Activated CD8-positive, alpha-beta memory T cell treated with anti-CD3 and anti-CD28 coated beads for 24 hours (primary cell): ENCODE measurements at places on chromosomes 11 and 22.
A peak's percentile ranks its signal among the peaks of the same experiment; 100 is the strongest.

DNA sequence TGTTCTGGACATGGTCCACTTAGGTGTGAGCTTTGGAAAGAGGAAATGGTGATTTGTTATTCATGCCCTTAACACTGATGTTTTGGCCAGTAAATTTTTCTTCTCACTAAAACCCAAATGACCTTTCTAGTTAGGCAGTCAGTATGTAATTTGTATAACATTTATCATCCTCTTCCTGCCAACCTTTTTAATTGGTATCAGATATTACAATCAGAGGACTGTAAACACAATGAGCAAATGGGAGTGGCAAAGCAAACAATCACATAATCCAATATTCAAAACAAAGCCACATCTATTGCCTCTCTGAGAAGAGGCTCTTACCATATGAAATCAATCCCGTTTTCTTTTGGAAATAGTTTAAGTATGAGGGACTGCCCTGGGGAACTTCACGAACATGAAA lies 49.1 kb downstream of the BBOX1 start:
- DNase-seq: no peak

- no peak for DNase-seq
Measured at GRCh38 chr22:27252282-27253049, 549.1 kb downstream of the MN1 start.

DNA sequence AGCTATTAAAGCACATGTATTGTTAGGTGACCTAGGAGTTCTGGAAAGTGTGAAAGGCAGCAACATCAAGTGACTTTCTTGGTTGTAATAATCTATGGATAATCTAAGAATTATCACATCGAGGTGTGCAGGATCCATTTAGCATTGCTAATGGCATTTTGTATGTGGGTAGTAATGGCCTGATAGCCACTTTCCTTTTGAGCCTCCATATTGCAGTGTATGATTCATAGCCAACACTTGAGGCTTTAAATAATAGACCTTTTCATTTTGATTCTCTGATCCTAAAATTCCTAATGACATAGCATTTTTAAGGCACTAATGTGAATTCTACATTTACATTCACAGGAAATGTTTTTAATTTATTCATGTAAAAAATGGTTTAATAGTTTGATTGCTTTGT lies 759.4 kb downstream of the NELL1 start:
- no peak for DNase-seq

DNA sequence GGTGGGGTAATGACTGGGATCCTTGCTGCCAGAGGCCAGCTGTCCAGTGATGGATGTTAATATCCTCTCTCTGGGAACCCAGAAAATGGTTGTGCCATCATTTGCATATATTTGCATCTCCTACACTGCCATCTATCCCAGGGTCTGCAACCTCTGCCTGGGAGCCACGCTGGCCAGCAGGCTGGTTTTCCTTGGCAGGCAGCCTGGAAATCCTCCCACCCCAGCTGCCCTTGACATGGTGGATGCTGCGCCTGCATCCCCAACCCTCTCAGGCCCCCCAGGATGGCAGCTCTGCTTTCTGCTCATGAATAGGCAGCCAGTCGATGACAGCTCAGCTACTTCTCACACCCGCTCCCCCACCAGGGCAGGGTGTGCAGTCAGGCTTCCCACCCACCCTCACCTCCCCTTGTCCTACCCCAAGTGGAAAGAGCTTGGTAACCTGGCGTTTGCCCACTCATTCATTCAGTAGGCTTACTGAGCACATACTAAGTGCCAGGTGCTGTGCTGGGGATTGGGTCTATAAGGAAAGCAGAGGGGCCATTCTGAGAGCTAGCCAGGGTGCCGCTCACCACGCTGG lies 202.5 kb downstream of the TRIM29 start:
- no peak for DNase-seq

- DNase-seq: no peak
Measured at GRCh38 chr11:67400942-67401494, 640 bp downstream of the PPP1CA start.

DNA sequence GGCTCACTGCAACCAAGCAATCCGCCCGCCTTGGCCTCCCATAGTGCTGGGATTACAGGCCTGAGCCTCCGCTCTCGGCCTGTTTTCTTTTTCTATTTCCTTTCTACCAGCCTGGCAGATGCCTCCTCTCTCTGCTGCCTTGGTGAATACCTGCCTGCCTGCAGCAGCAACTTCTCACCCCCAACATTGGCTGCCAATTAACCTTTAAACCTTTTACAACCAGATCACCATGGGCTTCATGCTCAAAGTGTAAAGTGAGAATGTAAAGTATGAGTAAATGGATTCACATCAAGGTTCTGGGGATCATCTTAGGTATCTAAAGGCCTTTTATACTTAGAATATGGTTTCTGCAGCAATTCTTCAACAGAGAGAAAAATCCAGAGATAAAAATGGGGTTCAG lies 13.0 kb upstream of the FCHSD2 start:
- peak; percentile 49 for DNase-seq

DNA sequence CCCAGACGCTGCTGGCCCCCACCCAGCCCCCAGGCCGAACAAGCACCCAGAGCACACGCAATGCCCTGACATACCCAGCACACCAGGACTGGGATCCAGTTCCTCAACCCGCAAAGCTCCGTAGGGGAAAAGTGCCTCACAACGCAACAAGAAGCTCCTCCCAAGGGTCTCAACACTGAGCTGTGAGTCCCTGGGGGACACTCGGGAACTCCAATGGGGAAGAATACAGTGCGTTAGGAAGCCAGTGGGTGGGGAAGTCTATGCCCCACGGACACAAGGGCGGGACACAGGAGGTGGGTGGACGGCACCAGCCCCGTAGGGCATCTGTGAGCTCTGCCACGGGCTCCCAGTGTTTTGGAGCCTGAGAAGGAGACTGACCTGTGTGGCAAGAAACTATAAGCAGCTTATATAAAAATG lies 1.6 kb downstream of the DEAF1 start:
- no peak for DNase-seq

GRCh38 chr22:41030891-41031290 lies 61.5 kb upstream of the EP300 start:
- no peak for DNase-seq

DNA sequence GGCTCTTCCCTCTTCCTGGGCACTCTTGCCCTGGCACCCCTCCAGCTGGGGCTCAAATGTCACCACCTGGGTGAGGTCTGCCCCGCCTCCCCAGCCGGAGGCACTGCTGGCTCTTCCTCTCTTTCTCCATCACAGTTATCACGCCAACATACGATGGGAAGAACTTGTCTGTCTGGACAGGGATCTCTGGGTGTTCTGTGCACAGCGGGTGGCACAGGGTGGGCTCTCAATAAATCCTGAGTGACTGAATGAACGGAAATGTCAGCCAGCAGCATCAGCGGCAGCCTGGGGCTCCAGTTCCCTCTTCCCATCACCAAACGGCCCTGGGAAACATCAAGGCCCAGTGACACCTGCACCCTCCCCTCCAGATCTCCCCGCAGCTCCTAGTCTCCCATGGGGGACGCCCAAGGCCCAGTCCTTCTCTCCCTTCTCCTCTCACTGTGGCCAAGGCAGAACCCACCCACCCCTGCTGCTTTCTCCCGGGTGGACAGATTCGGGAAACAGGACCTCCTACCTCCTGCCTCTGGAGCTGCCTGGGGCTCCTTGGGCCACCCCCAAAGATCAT lies 440 bp upstream of the SLC25A45 start:
- DNase-seq: no peak

DNA sequence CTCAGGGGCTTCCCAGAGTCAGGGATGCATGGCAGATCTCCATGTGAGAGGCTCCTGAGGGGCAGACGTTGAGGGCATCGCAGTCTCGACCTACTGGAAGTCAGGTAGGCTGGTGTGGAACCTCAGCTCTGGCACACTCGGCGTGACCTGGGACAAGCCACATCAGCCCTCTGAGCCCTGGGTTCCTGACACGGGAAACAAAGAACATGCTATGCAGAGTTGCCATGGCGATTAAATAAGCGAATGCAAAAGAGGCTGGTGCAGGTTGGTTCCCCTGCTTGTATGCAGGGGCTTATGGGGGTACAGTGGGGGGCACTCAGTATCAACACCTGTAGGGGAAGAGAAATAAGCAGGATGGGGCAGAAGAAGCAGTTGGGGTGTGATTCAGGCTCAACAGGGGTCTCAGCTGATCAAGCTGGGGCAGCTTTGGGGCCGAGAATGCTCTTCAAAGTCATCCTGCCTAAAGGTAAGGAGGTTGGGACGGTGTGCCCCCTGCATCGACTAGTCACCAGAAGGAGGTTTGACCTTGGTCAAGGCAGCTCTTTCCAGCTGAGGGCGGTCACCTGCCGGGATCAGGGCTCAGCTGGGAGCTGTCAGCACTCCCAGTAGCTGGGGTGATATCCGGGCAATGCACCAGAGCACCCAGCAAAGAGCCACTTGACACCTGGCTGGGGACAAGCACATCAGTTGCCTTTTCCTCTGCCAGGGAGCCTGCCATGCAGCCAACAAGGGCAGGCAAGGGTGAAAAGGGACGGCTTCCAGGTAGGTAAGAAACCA lies 442.7 kb downstream of the MIAT start:
- no peak for DNase-seq

DNA sequence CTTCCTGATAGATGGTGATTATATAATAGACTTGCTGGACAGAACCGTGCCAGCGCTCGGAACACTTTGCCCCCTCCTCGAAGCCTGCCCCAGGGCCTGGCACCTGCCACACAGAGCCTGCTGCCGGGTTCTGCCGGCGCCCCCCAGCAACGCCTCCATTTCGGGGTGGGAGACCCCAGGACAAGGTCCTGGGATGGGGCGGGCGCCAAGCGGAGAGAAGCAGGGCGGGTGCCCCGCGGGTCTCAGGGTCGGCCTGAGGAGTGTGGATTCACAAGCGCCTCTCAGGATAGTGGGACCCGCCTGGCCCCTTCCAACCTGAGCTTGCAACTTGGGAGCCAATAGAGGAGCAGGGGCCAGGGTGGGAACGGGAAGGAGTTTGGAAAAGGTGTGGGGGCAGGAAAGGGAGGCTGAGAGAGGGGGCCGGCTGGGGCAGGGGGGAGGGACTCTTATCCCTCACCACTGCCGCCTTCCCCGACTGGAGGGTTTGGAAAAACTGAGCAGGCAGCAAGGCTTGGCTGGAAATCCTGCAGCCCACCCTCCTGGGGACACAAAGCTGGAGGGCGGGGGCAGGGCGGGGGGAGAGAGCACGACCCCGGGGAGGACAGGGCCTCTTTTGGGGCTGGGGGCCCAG lies 3.3 kb upstream of the BCL9L start:
- DNase-seq: peak; percentile 91

DNA sequence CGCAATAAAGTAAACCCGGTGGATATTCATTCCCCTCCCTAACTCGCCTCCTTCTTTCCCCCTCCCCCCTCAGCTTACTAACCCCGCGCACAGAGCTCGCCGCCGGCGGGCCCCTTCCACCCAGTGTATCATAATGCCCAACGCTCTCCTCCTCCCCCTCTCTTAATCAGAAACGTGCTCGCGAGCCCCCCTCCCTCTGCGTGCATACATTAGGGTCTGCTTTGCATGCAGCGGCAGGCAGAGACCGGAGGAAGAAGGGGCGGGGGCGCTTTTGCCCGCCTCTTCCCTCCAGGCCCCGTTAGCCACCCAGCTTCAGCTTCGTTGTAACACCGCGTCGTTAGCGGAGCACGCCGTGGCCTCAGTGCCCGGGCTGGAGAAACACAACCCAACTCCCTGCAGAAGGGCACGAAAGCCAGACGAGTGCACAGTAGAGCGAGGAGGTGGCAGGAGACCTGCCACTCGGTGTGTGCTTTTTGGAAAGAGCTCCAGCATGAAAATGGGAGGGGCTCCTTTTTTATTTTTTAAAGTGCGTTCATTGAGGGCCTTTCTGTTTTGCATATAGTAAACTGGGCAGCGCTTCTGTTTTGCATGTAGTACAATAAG lies 901 bp upstream of the KMT2A start:
- DNase-seq: peak; percentile 87

DNA sequence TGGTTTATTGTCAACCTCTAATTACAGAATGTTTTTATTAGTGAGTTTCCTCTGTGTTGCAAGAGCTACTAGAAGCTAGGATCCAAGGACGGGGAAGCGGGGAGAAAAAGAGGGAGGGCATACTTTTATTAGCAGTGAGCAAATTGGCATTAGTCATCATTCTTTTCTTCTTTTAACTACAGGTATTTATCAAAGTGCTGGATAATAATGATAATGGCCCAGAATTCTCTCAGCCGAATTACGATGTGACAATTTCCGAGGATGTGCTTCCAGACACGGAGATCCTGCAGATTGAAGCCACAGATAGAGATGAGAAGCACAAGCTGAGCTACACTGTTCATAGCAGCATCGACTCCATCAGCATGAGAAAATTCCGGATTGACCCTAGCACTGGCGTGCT lies 179.7 kb upstream of the MTNR1B start:
- DNase-seq: no peak

- no peak for DNase-seq
Measured at GRCh38 chr22:19287076-19287707, 4.3 kb downstream of the CLTCL1 start.

DNA sequence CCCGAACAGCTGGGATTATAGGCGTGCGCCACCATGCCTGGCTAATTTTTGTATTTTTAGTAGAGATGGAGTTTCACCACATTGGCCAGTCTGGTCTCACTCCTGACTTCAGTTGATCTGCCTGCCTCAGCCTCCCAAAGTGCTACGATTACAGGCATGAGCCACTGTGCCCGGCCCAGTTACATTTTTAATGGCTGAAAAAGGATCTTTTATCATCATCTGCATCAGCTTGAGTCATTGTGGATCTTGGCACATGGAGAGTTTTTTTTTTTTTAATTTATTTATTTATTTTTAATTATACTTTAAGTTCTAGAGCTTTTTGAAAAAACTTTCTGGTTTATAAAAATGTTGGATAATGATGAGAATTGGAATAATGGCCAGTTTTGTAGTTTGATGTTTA lies 8.6 kb downstream of the IGHMBP2 start:
- no peak for DNase-seq

DNA sequence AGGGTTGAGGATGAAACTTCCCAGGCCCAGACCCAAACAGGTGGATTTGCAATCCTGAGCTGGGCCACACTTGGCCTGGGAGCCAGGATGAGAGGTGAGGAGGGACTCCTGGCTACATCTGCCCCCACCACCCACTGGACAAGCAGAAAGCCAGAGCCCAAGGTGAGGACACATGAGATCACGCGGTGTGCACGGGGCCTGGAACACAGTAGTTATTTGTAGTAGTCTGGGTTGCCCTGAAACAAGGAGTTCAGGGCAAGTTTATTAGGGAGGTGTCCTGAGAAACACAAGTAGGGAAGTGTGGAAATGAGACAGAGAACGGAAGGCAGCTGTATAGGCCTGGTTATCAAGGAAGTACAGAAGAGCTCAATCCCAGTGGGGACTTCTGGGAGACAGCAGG lies 647 bp upstream of the SEC14L6 start:
- no peak for DNase-seq
